ENCODE measurements at places on chromosomes 2 and 18.

DNA sequence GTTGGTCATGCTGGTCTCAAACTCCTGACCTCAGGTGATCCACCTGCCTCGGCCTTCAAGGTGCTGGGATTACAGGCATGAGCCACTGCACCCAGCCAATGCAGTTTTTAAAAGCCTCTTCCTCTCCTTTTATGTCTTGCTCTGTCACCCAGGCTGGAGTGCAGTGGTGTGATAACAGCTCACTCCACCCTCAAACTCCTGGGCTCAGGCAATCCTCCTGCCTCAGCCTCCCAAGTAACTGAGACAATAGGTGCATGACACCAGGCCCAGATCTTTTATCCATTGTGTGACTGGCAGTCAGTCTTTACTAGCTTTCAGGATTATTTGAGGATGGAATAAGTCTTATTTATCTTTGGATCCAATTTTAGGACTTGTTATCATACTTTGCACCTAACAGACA lies 13.2 kb downstream of the KCTD18 start:
- no peak for DNase-seq

DNA sequence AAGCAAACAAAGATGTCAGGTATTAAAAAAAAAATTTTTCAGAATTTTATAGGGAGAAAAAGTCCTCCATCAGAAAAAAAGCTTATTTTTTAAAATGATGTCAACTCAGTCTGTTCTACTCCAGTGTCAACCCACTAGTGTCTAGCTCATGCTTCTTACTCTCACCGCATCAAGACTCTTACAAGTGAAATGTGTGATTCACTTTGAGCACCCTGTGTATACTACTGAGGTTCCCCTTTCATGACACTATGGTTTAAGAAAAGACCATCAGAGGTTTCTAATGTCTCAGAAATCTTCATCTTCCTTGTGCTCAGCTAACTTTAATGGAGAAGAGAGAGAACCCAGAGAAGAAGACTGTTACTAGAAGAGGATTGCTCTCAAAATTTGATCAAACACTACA lies 43.4 kb downstream of the FEZ2 start:
- no peak for DNase-seq

DNA sequence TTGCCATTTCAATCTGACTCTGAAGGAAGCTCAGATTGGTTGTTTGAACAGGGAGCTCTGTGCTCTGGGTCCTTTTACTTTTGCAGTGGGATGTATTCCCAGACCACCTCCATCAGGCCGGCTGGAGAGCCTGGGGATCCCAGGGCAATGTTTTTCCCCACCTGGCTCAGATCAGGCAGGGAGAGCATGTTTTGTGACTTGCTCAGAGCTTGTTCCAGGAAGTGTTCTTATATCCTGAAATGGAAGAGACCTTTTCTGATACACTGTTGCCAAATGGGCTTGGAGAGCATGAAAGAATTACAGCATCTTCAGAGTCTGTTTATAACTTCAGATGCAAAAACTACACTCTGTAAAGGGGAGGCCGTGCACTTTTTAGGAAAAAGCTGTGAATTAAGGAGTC lies 56.0 kb downstream of the LIPG start:
- no peak for DNase-seq

- DNase-seq, result peak; percentile 29
These were observed 47.4 kb upstream of the RMDN2 start for GRCh38 chr2:37877457-37878315.

GRCh38 chr2:8158711-8159110 lies 523.1 kb upstream of the ID2 start:
- no peak for DNase-seq

DNA sequence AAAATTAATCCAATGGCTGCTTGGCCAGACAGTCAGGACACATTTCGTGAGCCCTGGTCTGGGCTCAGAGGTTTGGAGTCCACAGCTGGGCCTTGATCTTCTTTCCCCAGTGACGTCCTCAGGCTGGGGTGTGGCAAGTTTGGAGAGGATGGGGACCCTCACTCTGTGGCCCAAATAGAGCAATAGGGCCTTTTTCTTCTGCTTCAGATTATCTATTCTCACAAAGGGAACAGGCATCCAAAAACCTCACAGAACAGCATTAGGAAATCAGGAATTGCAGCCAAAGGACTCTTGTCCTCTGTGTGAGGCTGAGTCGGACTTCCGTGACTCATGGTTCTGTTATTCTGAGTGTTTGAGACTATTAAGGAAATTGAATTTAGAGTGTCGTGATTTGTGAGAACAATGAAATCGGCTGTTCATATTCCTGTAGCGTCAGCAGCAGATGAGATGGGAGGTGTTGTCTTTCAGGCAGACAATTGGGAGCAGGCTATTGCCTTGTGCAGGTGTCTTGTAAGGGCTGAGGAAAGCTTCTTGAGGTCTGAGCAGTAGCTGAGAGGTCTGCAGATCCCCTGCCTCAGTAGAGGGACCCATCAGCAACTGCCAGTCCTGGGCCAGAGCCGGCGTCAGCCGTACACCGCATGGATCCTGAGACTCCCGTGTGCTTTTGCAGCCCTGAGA lies 113.8 kb downstream of the SH3RF3 start:
- no peak for DNase-seq

GRCh38 chr18:65435534-65435933 lies 315.3 kb upstream of the CDH7 start:
- DNase-seq, result no peak

- DNase-seq, result no peak
These were observed 2.0 kb downstream of the GALR1 start for GRCh38 chr18:77251730-77252050.

DNA sequence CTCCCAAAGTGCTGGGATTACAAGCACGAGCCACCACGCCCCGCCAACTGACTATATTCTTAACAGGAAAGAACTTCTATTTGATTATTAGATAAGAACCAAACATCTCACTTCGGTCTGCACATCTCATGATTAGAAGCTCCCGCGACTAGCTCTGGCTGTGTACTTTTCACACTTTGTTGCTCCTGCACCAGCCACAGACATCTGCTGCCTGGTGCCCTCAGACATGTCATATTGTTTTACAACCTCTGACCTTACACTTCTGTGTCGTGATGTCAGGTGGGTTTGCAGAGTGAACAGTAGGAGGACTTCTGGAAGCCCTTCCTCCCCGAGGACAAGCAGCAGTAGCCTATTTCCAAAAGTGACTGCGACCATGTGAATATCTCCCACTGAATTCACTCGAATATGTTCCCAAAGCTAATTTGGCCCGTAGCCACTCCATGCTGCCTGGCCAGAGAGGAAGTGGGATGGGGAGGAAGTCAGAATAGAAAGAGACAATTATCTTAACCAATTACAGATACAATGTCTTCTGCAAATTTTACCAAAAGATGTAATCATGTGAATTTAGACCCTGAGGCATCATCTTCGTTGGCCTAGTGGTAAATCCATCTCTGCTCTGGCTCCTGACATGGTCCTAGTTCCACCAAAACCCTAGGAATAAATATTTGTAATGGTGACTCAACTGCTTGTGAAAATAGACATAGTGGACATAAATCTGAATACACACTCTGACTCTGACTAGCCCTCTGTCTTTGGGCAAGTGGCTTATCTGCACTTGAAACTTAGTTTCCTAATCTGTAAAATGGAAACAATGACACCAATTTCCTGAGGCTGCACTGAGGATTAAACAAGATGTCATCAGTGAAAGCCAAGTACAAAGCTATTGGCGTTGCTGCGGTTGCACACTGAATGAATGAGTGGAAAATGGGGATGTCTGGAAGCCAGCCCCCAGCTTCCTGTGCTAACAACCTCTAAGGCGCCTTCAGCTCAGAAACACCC lies 406.1 kb downstream of the LRATD1 start:
- no peak for DNase-seq

DNA sequence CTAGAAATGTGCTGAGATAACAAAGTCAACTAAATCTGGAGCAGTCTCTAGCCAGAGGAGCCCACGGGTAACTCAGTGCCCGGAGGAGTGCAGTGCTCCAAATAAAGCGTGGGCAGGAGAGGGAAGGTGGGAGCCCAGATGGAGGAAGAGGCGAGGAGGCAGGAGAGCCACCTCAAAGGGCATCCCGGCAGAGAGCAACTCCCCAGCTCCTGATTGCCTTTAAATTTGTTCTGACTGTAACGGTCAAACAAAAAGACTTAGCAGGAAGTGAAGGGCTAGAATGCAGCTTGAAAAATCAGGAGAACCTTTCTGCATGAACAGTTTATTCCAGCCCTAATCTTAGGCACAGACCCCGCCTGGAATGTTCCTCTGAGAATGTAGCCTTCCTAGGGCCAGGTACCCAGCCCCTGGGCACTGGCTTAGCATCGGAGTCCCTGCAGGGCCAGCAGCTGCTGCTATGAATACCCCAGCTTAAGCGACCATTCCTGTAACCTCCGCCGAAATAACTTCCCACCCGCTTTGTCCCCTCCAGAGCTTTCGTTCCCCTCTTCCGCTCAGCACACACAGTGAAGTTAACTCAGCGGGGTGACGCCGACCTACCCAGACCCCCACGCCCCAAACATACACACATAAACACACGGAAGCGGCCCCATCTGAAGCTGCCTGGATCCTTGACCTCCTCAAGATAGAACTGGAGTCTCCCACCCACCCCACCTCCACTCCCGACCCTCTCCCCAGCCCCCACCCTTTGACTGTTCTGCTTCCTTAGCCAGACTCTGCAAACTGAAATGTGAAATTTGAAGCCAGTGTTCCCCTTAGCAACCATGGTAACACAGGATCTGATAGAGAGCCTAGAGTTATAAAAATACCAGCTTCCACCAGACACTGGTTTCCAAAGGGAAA lies 123.2 kb downstream of the SMAD7 start:
- DNase-seq, result peak; percentile 66

DNA sequence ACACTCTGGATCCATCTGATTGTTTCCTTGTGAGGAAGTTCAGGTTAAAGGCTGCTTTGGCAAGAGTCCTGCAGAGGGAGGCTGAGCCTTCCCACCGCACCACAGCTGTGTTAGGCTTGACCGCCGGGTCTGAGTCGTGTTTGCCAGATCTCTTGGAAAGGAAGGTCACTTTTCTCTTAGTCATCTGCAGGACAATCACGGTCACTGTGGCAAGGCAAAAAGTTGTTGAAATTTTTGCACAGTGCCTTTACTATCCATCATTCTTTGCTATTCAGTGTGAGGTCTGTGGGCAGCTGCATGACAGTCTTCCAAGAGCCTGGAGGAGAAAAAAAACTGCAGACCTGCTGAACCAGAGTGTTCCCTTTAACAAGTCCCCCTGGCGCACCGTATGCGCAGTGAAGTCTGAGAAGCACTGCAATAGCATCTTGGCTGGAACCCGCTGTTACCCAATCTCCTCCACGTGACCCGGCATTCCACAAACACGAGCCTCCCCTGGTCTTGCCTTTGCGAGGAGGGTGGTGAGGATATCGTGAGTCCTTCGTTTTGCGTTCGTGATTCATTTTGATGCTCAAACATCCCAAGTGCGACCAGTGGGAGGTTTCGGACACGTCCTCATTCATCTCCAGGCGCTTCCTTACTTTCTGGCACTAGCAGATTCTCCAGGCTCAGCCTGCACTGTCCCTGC lies 23.0 kb downstream of the BIN1 start:
- DNase-seq, result no peak

DNA sequence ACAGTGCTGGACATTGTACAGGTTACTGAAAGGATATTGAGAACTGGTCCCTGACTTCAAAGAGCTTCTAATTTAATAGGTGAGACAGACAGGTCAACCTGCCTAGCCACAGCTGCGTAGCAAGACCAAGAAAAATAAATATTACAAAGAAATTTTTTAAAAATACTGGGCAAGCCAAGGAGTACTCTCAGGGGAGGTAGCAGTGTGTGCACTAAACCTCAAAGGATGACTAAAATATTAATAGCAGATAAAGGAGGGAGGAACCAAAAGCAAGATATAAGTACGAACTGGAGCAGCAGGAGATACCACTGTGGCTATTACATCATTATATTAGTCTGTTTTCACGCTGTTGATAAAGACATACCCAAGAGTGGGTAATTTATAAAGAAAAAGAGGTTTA lies 14.9 kb downstream of the SCG2 start:
- DNase-seq, result no peak

DNA sequence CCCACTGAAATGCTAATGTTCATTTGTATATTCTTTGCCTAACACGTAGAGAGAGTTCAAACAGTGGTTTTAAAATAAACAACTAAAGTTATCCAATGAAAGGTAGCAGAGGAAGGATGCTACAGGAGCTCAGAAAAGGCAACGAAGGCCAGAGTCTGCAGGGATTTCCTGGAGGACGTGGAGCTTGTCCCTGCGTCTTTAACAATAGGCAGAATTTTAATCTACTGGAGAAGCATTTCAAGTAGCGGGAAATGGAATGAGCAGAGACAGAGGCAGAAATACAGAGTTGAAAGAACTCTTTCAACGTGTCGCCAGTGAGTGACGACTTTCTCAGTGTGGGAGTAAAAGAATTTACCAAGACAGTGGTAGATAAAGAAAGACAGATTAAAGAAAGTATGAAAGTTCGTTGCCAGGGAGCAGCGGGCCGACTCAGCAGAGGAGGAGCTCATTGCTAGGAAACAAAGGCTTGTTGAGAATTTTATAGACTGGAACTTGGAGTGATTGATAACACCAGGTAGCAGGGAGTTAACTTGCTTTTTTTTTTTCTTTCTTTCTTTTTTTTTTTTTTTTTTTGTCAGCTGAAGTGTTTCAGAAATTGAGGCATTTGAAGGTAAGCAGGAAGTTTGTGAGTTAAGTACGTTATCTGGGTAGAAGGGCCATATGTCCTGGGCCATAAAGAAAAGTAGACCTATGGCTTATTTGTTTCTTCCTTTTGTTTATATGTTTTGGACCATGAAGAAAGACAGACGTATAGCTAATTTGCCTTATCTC lies 625 bp upstream of the NBAS start:
- DNase-seq, result peak; percentile 40

All from nephron progenitor cell (in vitro differentiated cells).